ENCODE measurements at places on chromosomes 7 and 10. TPM values are rescaled to one million over a fixed set of nuclear protein-coding genes. Genes with fewer than 3 reads are reported as not detected.

Gene SFXN3
- total RNA-seq: 3.8 TPM

Gene GJD4
- not detected for total RNA-seq

Gene TMEM120A
- total RNA-seq: 12.7 TPM

Gene POM121C
- 44.0 TPM for total RNA-seq

Gene SNCG
- total RNA-seq: 4.0 TPM

Gene PDE6C
- total RNA-seq: not detected

Gene CPXM2
- total RNA-seq: 5.3 TPM

Gene CHST3
- total RNA-seq: 6.8 TPM
